CD4-positive, alpha-beta T cell treated with Interleukin-21 for 1 hour (primary cell): ENCODE measurements at places on chromosomes 6 and 20.

GRCh38 chr6:125117818-125118217 is 35.8 kb upstream of the TPD52L1 start:
- DNase-seq = no peak

DNA sequence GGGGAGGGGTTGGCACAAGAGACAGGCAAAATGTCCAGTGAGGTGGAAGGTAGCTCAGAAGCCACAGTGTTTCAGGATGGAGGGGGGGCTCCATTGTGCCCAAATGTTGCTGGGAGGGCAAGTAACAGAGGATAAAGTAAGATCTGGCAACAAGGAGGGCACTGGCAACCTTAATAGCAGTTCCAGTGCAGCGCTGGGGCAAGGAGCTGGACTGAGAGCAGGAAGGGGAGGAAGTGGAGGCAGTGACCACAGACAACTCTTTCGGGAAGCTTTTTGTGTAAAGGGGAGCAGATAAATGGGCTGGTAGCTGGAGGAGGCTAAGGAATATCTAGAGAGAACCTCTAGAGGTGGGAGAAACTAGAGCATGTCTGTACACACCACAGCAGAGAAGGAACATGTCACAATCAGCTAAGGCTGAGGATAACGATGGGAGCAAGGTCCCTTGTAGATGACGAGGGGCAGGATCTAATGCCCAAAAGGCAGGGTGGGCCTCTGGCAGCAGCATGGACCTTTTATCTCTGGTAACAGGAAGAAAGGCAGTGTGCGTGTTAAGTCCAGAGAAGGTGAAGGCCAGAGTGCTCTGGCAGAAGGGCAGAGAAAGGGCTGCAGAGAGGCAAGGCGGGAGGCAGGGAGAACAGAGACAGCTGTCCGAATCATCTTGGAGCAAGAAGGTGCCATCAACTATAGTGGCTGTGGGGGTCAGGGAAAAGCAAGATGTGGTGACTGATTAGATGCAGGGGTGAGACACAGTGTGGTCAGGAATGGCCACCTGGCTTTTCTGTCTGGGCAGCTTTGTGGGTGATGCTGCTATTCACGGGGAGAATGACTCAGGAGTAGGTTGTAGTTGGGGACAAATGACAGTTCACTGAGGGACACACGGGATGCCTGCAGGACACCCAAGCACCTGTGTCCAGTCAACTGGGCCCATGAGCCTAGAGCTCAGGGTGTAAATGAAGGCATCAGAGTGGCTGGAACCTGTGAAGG is 17.4 kb downstream of the TMEM242 start:
- no peak for DNase-seq

- no peak for DNase-seq
Measured at GRCh38 chr6:39056681-39057080, 8.1 kb downstream of the GLP1R start.

DNA sequence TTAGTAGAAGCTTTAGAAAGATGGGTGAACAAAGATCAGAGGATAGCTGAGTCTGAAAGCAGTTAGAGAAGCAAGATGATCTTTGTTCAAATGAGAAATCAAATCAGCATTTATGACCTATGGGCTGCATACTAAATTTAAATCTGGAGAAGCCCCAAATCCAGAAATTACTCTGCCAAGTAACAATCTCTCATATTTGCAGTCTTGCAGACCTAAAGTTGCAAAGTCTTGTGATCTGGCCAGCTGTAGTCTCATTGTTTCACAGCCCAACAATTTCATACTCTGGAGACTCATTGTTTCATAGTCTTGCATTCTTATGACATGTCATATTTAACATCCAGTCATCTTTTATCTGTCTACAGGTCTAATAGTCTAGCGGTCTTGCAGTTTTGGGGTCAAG is 364.9 kb upstream of the RSPO3 start:
- no peak for DNase-seq

DNA sequence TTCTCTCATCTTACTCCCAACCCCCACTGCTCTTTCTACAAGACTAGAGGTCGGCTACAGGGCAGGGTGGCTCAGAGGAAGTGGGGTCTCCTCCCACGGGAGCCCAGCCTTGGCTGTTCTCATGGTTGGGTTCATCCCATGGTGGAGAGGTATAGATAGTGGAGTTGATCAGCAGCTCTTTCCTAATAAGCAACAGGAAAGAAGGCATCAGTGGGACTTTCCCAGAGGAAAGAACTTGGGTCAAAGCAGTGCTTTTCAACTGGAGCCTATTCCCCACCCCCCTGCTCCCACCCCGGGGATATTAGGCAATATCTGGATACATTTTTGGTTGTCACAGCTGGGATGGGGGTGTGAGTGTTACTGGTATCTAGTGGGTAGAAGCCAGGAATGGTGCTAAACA is 200.9 kb downstream of the NFATC2 start:
- no peak for DNase-seq

DNA sequence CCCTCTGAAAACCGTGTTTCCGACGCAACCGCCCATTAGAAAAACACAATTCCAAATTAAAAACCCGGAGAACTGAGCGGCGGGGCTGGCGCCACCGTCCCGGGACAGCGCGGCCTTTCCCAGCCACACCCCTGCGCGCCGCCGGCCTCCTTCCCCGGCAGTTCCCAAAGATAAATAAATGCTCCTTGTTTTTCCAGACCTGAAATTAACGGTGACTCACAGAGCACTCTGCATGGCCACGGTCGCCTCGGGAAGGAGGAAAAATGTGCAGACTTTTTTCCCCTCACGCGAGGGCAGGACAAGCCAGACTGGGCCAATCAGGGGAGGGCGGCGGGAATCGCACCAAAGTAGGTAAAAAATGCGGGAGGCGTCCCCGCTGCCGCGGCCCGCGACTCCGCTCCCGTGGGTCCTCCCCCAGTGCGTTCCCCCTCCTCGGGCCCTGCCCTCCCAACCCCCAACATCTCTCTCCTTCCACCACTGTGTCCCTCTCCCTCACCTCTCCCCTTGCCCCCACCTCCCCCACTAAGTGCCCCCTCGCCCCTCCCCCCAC is 828 bp upstream of the DSTN start:
- peak; percentile 23 for DNase-seq

- no peak for DNase-seq
Measured at GRCh38 chr6:140572129-140572528, 1197.7 kb upstream of the CITED2 start.

- no peak for DNase-seq
Measured at GRCh38 chr20:44616604-44616964, 34.2 kb downstream of the PKIG start.

DNA sequence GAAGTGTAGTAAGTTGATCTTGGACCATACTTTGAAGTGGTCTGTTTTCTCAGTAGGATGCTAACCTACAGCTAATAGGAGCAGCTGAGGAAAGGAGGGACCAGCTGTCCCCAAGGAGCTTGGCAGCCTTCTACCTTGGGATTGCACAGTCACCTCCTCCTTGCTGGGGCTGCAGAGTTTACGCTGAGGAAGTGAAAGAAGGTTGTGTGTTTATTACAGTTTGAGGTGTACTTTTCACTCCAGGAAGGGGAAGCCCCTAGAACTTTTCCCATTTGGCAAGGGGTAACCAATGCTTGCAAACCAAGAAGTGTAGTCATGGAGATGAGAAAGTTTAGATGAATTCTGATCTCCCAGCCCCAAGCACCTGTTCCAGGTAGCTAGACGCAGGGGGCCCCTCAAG is 58.8 kb downstream of the BMP6 start:
- no peak for DNase-seq

GRCh38 chr20:32195581-32195980 is 12.0 kb downstream of the PLAGL2 start:
- DNase-seq = no peak

GRCh38 chr6:109336221-109336961 is 45.9 kb downstream of the CD164 start:
- no peak for DNase-seq

GRCh38 chr6:123598011-123598410 is 38.7 kb downstream of the TRDN start:
- DNase-seq = no peak

- DNase-seq = no peak
Measured at GRCh38 chr6:148836751-148837150, 89.9 kb downstream of the UST start.

DNA sequence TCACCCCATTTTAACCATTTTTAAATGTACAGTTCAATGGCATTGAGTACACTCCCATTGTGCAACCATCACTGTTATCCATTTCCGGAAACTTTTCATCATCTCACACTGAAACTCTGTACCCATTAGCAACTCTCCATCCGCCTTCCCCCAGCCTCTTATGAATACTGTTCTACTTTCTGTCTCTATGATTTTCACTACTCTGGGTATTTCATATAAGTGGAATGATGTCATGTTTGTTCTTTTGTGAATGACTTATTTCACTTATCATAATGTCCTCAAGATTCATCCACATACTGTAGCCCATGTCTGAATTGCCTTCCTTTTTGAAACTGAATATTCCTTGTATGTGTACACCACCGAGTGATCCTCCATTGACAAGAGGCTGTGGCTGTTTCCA is 92.9 kb upstream of the TOX2 start:
- DNase-seq = no peak

DNA sequence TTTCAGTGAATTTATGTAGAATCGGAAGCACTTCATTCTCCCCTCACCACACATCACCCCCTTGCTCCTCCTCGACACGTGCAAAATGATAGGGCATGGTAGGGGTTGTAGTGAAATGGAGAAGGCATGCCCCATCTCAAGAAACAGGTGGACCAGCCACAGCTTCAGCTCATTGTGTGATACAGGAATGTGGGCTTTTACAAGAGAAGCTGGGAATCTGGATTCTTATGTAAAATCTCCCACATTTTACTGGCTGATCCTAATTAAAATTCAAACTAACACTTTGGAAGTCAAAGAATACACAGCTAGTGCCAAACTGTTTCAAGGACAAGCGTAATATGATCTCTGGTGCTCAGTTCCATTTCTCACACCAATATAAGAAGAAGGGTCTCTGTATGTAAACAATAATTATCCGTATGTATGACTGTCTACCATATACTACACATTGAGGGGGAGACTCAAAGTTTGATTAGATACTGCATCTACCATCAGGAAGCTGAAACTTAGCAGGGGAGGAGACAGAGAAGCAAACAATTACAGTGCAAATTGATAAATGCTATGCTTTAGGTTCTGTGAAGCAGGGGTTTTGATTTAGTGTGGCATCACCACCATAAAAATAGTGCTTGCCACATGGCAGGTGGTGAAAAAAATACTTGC is 24.3 kb upstream of the KIAA0408 start:
- no peak for DNase-seq

DNA sequence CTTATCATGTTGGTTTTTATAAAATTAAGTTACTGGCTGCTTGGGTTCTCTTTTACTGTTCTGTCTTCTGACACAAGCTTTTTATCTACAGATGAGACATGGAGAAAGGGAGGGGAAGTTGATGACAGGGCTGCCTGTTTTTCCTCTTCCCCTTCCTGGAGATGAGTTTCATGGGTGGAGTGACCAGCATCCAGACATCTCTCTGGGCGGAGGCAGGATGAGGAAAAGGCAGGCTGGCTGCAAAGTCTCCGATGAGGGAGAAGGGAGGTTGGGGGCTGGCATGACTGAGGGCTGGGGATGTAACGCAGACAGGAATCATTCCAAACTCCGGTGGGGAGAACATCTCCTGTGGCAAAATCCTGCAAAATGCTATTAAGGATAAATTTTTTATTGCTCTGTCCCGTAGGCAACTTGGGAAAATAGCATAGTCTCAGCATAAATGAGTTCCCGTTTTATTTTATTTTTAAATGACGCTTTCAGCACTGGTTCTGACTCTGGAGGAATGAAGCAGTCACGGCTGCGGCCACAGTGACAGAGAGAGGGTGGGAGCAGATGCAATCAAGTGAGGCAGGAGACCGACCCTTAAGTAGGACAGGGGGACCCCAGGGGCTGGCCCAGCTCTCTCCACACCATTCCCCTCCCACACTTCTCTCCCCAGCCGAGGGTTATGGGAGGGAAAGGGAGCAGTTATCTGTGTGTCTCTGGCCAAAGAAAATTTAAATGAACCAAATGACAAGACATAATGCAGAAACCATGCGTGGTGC is 108.8 kb upstream of the PMEPA1 start:
- DNase-seq = no peak

GRCh38 chr6:138572167-138572875 is 73.0 kb upstream of the NHSL1 start:
- no peak for DNase-seq

DNA sequence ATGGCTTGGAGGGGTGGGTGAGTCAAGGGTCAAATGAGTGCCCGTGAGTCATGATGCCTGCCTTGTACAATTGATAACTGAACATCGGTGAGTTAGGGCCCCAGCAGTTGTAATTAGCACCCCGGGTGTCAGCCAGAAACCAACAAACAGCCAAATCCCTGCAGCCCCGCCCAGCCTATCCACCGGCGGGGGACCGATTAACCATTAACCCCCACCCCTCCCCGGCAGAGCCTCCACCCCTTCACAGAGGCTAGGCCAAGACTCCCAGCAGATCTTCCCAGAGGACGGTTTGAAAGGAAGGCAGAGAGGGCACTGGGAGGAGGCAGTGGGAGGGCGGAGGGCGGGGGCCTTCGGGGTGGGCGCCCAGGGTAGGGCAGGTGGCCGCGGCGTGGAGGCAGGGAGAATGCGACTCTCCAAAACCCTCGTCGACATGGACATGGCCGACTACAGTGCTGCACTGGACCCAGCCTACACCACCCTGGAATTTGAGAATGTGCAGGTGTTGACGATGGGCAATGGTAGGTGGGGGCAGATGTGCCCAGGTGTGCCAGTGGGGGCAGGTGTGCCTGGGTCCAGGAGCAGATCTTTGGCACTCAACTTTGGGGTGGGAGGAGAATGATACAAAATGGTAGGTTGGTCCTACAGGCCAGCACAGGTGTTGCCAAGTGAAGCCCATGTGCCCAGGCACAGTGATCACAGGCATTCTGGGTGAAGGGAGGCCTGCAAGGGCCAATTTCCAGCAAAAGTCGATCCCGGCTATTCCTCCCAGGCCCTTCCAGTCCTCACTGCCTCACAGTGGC is 45.7 kb downstream of the HNF4A start:
- no peak for DNase-seq

GRCh38 chr20:13625304-13625979 is 13.3 kb downstream of the TASP1 start:
- DNase-seq = no peak

DNA sequence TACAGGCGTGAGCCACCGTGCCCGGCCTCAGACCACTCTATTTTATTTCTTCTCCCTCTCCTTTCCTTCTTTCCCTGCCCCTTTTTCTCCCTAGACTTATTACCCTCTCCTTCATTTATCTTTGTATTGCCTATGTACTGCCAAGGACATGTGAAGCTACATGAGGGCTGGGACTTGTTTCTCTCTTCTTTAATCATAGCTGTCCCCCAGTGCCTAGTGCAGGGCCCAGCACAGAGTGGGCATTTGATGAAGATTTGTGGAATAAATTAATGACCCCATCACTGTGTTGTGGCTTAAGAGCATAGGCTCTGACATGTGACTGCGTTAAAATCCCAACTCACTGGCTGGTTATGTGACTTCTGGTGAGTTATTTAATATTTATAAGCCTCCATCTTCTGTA is 6.0 kb downstream of the DOK5 start:
- no peak for DNase-seq

- no peak for DNase-seq
Measured at GRCh38 chr6:104957301-104958177, 632 bp downstream of the LIN28B start.
